NCI-H1105 (cell line): ENCODE measurements at places on chromosomes 2 and 18.

GRCh38 chr2:11180653-11181052 lies 25.4 kb downstream of the SLC66A3 start:
- DNase-seq: no peak

- no peak for DNase-seq
Measured at GRCh38 chr2:57528499-57528898, 518.1 kb upstream of the VRK2 start.

- DNase-seq: no peak
Measured at GRCh38 chr2:99354070-99354469, 16.9 kb downstream of the EIF5B start.

GRCh38 chr18:35089891-35090550 lies 48.8 kb downstream of the MAPRE2 start:
- no peak for DNase-seq

DNA sequence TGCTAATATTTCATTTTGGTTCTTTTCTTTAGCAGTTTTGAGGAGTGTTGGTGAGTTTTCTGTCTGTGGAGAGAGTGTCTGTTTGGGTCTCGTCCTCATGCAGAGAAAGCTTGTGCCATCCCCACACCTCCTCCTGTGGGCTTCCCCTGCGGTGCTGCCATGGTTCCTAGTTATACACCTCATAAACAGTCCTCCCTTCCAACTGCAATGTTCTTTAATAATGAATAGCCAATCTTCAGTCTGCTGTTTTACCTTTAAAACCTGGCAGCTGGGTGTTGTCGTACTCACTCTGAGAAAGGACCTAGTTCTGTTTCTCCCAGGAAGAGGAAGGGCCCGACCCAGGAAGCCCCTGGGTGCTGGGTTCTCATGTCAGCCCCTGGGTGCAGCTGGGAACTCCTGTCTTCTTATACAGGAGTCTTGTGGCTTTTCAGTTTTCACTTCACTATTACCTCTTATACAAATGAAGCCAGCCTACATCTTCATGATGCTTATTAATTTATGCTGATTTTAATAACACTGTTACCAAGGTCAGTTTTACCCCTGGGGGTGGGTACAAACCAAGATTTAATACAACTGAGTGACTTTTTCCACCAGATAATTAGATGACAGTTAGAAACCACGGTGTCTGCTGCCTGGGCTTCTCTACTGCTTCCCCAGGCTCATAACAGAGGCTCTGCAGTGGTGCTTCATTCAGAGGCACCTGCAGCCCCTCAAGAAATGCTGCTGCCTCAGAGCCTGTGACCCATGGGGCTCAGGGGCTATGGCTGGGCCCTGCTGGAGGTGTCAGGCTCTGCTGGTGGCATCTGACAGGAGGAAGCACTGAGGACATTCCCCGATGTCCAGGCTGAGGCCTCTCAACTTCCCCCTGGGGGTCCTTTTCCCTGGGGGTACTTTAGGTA lies 59.1 kb downstream of the COA5 start:
- no peak for DNase-seq

GRCh38 chr2:201883606-201884369 lies 77.5 kb downstream of the CDK15 start:
- DNase-seq: no peak

DNA sequence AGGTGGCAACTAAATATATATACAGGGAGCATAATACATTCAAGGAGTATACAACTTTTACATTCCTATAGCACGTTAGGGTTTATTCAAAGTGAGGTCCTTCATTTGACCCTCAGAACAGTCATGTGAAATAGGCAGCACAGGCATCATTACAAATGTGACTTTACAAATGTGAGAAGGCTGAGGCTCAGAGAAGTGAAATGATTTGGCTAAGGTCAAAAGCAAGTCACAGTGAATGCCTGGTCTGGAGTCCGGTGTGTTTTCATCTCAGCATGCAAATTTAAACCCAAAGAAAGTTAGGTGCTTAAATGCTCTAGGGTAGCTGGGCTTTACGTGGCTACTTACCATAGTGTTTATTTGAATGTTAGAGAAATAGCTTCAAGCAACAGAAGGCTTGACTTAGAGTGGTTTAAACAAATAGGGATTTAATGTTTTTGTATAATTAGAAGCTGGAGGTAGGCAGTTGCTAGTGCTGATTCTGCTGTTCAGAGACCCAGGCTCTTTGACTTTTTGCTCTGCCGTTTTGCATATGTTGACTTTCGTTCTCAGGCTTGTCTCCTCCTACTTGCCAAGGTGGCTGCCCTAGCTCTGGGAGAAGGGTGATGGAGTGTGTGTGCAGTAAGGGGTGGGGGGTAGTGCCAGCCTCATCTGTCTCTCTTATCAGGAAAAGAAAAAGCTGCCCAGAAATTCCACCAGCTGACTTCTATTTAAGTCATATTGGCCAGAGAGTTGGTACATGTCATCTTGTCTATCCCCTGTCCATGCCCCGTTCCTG lies 89.2 kb downstream of the PLCL1 start:
- DNase-seq: no peak

DNA sequence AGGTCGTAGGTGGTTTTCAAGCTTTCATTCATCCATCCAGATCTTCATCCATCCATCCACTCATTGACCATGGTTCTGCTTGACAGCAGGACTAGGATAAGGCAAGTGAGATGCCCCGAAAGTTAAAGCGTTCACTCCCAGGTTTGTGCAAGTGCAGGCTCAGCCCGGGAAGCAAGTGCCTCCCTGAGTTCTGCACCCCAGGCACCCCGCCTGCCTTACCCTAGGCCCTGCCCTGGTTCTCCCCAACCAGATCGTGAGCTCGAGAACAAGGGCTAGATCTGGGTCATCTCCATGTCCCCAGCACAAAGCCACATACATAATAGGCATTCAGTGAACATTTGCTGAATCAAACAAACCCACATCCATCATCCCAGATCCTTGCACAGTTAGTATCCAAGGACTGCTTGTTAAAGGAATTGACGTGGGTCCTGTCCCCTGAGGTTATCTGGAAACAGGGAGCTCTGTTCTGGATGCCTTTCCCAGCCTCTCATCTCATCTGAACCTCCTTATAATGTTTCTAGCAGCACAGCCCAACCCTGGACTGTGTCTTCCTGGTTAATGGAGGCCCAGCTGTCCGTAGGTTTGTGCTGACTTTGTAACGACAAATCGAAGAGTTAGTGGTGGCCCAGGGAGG lies 116.1 kb upstream of the GPC1 start:
- no peak for DNase-seq

- no peak for DNase-seq
Measured at GRCh38 chr18:28635530-28635929, 458.6 kb upstream of the CDH2 start.

DNA sequence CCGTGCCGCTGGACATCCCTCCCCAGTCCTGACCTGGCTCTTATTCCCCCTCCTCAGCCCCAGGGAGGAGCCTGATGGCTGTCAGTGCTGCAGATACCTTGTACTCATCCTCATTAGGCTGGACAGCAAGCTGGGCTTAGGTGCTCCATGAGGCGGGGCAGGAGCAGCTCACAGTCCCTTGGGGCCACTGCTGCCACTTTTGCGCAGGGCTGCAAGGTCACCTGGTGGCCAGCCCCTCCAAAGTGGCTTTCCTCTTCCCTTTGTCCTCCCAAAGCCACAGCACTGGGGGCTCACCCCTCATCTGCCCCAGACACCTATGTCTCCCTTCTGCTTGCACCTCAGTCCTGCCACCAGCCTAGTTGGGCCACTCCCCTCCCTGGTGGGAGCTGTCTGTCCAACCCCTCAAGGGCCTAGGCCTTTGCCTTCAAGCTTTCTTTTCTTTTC lies 60.8 kb downstream of the FAM168B start:
- DNase-seq: no peak

GRCh38 chr2:73897240-73897583 lies 4.4 kb downstream of the ACTG2 start:
- DNase-seq: no peak

DNA sequence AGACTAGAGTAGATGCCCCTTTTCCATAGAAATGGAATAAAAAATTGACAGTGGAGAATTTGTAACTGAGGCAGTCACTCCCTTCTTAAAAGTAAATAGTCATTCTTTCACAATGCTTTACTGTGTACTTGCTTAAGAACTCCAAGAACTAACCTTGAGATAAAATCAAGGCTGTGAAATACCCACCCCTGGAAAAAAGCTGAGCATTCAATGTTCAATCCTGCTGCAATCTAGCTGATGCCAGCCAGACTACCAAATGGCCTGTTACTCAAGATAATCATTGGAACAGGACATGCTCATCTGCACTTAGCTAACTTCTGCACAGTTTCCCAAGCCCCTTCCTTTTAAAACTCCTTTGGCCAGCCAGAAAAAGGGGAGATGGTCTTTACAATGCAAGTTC lies 367.4 kb upstream of the GULP1 start:
- DNase-seq: no peak

GRCh38 chr18:34467058-34467457 lies 242.3 kb upstream of the NOL4 start:
- no peak for DNase-seq

GRCh38 chr2:12083081-12083581 lies 336.7 kb downstream of the LPIN1 start:
- no peak for DNase-seq

DNA sequence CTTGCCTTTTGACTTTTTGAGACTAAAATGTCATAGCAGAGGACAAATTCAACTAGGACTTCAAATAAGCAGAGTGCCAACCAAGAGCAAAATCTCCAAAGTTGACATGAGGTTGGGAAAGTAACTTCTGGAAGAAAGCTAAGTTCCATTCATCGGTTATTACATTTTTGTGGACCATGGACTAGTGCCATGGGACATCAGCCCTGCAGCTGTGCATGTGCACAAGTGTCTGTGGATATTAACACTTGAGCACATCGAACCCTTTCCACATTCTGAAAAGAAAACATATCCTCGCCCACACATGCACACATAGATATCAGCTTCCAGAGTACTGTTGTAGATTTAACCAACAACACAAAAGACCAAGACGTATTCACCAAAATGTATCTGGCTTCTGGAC lies 262.6 kb downstream of the NYAP2 start:
- no peak for DNase-seq

DNA sequence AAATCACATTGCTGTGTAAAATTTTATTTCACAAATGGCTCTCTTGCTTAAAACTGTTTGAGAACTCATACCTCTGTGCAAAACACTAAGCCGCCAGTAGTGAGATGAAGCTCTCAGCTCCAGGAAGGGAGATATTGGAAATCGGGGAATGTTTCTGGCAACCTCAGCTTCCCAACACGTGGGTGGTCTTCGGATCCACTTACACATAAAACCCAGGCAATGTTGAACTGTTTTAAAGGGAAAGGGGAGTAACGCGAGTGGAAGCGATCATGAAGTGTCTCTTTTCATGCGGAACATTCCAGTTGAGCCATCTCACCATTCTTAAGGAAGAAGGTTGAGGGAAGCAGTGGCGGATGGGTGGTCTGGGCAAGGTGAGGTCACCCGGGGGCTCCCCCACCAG lies 136.8 kb downstream of the ASB1 start:
- DNase-seq: no peak

DNA sequence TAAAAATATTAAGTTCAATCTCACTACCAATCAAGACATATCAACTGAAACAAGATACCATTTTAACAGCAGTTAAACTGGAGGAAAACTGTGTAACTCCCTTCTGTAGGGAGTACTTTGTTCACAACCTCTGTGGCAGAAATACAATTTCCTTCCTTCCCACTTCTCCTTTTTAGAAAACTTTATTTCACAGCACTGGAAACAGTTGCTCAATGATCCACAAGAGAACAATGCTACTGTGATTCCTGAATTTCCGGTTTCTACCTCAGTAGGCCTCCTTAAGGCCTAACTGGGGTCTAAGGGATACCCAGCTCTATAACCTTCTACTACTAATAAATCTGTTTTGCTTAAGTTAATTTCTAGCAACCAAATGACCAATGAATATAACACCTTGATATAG lies 14.1 kb downstream of the TLK1 start:
- no peak for DNase-seq

- DNase-seq: no peak
Measured at GRCh38 chr2:48355494-48355893, 174.5 kb upstream of the STON1 start.

GRCh38 chr18:36195427-36196122 lies 8.3 kb downstream of the MOCOS start:
- DNase-seq: no peak

GRCh38 chr2:98412751-98413458 lies 31.8 kb upstream of the INPP4A start:
- no peak for DNase-seq

DNA sequence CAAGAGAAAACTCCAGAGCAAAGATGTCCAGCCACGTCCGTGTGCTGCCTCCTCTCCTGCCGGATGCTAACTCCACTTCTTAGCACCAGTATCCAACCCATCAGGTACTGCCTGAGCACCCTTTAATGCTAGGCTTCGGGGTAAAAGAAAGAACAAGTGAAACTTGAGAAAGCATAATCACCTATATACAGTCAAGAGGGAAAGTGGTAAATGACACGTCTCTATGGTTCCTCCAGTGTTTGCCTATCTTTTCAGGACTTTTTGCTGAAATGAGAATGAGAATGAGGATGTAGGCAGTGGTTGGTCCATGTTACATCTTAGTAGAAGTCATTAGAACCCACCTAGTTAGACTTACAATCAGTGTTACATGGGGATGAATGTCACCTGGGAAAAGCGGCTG lies 47.9 kb downstream of the EPHA4 start:
- DNase-seq: no peak

DNA sequence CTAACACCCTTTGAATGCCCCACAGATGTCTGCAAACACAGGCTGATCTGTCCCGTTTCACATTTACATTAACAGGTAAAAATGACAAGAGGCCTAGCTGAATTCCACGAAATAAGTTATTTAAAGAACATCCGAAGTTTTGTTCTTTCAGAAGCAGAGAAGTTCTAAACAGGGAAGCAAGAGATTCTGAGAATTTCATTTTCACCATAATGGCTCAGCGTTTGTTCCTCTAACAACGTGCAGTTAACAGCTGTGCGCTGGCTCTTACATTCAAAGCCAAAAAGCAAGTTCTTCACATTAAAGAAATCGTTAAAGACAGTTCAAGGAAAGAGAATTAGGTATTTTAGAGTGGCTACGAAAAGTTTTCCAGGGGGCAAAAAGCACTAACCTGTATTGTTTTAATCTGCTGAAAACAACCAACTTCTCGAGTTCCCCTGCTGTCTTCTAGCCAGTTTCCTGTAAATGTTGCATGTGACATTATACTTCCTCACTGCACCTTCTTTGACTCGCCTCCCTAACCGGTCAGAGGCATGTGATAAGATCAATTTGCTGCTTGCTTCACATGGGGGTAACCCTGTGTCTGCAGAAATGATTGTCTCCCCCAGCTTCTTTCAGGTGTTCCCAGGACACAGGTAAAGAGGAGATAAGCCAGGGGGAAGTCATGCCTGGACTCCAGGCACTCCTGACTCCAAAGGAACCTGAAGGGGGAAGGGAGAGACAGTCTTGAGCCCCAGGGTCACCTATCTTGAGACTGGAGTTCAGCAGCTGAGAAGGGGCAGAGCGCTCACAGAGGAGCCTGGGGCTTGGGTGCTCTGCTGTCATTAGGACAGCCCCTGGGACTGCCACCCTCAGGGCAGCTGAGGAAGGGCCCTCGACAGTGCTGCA lies 36.8 kb upstream of the WIPF1 start:
- no peak for DNase-seq

GRCh38 chr2:222445227-222445626 lies 20.9 kb downstream of the SGPP2 start:
- no peak for DNase-seq

- DNase-seq: peak; percentile 71
Measured at GRCh38 chr2:10204326-10205161, 82.0 kb downstream of the RRM2 start.

- no peak for DNase-seq
Measured at GRCh38 chr2:228535396-228535795, 353.9 kb upstream of the SPHKAP start.
